ENCODE measurements at places on chromosomes 13 and 19. TPM values are rescaled to one million over a fixed set of nuclear protein-coding genes. Genes with fewer than 3 reads are reported as not detected.

- no peaks in the 10 kb centered on the region for H3K27me3 ChIP-seq
- H3K27ac ChIP-seq, result no peak overlapping the region
- no peaks in the 10 kb centered on the region for H3K36me3 ChIP-seq
These were observed 1891.6 kb upstream of the PCDH20 start for GRCh38 chr13:63307228-63307627.

GRCh38 chr13:74930402-74931165 lies 551.4 kb downstream of the TBC1D4 start:
- DNase-seq, result no peak
- no peak overlapping the region for H3K27ac ChIP-seq
- no peaks in the 10 kb centered on the region for H3K27me3 ChIP-seq
- no peak overlapping the region for H3K4me3 ChIP-seq
- H3K4me1 ChIP-seq, result peaks cover 12% of the 10 kb centered on the region

- no peaks in the 10 kb centered on the region for H3K27me3 ChIP-seq
- H3K36me3 ChIP-seq, result no peaks in the 10 kb centered on the region
- H3K4me1 ChIP-seq, result no peaks in the 10 kb centered on the region
These were observed 56.5 kb downstream of the TSC22D1 start for GRCh38 chr13:44519642-44520041.

DNA sequence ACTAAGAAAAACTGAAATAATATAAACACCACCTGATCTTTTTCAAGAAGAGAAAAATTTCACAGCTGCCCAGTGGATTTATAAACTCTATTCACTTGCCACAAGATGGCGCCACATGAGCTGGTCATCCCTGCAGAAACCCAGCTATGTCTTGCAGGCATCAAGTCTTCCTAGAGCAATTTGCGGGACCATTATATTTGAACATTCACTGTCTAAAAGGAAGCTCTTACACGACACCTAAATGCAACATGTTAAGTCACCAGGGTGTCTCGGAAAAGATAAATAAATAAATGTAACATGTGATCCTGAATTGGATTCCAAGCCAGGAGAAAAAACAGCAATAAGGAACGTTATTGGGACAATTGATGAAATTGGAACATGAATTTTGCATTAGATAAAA lies 20.3 kb upstream of the AKT2 start:
- peak; percentile 88 for DNase-seq
- H3K4me1 ChIP-seq, result peaks cover 5% of the 10 kb centered on the region
- no peaks in the 10 kb centered on the region for H3K27me3 ChIP-seq
- no peak overlapping the region for H3K4me3 ChIP-seq

DNA sequence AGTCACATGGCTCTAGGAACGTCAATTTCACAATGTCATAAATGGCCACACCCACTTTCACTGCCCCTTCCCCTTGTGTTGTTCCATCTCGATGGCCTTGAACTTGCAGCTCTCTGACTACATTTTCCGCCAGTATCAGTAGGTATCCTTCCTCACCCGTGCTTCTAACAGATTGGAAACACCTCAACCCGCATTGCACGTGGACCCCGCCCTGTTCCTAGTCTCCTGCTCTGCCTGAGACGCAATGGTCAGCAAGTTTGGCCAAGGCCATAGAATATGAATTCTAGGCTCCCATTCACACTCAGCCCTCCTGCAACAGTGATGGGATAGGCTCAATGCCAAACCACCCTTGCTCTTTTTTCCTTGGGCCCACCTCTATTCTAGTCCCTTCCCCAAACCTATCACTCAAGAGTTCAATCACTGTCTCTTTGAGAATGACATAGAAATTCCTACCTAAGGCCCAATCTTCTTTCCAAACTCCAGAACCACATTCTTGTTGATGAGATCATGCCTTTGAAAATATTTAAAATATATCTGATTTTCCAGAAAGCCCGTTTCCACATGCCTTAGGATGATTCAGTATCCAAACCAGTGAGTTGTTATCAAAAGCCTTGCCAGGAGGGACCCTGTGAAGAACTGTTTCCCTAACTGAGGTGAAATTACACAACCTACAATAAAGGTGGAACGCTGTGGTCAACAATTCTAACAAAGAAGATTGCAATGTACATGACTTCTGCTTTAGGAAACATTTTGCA lies 334.6 kb downstream of the MYO16 start:
- no peak overlapping the region for H3K27ac ChIP-seq
- no peak overlapping the region for H3K4me3 ChIP-seq
- no peaks in the 10 kb centered on the region for H3K36me3 ChIP-seq
- H3K27me3 ChIP-seq, result no peaks in the 10 kb centered on the region
- no peak for DNase-seq

GRCh38 chr19:41862445-41862986 lies 2.5 kb downstream of the RPS19 start:
- peaks cover 30% of the 10 kb centered on the region for H3K36me3 ChIP-seq
- H3K4me1 ChIP-seq, result peaks cover 42% of the 10 kb centered on the region
- peak overlapping the region; percentile 94 for H3K4me3 ChIP-seq
- H3K27ac ChIP-seq, result no peak overlapping the region
- peaks cover 14% of the 10 kb centered on the region for H3K27me3 ChIP-seq
- DNase-seq, result no peak

DNA sequence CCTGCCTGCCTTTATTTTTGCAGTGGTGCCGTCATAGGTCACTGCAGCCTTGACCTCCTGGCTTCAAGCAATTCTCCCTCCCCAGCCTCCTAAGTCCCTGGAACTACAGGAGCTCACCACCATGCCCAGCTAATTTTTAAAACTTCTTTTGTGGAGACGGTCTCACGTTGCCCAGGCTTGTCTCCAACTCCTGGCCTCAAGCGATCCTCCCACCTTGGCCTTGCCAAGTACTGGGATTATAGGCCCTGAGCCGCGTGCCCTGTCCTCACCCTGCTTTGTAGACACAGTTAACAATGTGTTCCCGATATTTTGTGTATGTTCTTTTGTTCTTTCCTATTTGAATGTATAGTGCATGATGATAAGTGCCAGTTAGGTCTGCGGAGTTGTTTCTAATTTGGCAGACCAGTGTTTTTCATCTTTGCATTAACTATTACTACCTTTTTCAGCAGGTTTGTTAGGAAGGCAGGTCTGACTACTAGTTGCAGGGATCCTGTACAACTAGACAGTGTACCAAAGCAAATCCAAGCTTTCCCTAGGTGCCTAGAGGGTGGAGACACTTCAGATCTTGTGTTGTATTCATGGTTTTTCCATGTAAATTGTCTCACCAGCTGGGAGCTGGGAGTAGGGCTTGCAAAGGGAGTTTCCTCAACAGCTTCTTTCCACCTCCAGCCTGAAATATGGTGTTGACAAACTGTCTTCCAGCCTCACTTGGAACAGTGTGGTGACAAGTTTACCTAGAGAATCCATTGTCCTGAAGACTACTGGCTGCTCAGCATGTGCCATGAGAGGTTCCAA lies 9.5 kb upstream of the WTIP start:
- no peak overlapping the region for H3K4me3 ChIP-seq
- peaks cover 3% of the 10 kb centered on the region for H3K27me3 ChIP-seq
- H3K27ac ChIP-seq, result no peak overlapping the region
- no peak for DNase-seq

GRCh38 chr13:44618326-44618725 lies 42.2 kb upstream of the TSC22D1 start:
- no peak overlapping the region for H3K27ac ChIP-seq
- DNase-seq, result no peak
- no peaks in the 10 kb centered on the region for H3K27me3 ChIP-seq
- H3K4me1 ChIP-seq, result peaks cover 20% of the 10 kb centered on the region

GRCh38 chr13:97982286-97982685 lies 28.8 kb downstream of the IPO5 start:
- no peak overlapping the region for H3K4me3 ChIP-seq
- peaks cover 12% of the 10 kb centered on the region for H3K36me3 ChIP-seq
- no peaks in the 10 kb centered on the region for H3K27me3 ChIP-seq

DNA sequence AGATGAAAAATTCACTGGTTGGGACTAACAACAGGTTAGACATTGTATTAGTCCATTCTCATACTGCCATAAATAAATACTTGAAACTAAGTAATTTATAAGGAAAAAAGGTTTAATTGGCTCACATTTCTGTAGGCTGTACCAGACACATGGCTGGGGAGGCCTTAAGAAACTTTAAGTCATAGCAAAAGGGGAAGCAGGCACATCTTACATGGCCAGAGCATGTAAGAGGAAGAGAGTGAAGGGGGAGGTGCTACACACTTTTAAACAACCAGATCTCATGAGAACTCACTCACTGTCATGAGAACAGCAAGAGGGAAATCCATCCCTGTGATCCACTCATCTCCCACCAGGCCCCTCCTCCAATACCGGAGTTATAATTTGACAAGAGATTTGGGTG lies 125.9 kb downstream of the SUCLA2 start:
- H3K27ac ChIP-seq, result no peak overlapping the region
- H3K4me1 ChIP-seq, result no peaks in the 10 kb centered on the region
- no peaks in the 10 kb centered on the region for H3K27me3 ChIP-seq
- DNase-seq, result no peak
- H3K36me3 ChIP-seq, result peaks cover 4% of the 10 kb centered on the region
- H3K4me3 ChIP-seq, result no peak overlapping the region

- no peak overlapping the region for H3K4me3 ChIP-seq
- H3K27me3 ChIP-seq, result no peaks in the 10 kb centered on the region
- DNase-seq, result no peak
- H3K36me3 ChIP-seq, result no peaks in the 10 kb centered on the region
- peaks cover 38% of the 10 kb centered on the region for H3K4me1 ChIP-seq
- H3K27ac ChIP-seq, result peak overlapping the region; percentile 81
These were observed 63.4 kb upstream of the TNFRSF19 start for GRCh38 chr13:23506807-23507291.

The TNFSF9 gene
- total RNA-seq, result 1.4 TPM

The CYP2F1 gene
- not detected for total RNA-seq

The FDX2 gene
- total RNA-seq, result 22.5 TPM

The KCNN1 gene
- 6.2 TPM for total RNA-seq

The BRCA2 gene
- total RNA-seq, result 26.4 TPM

The ZIK1 gene
- 27.6 TPM for total RNA-seq

The MAG gene
- total RNA-seq, result not detected

All from neural crest cell (in vitro differentiated cells).